Activated T-helper 1 cell treated with anti-CD3 and anti-CD28 coated beads, Interleukin-2, amount 50 U/mL, for 16 hours (primary cell): ENCODE measurements at places on chromosomes 5 and 9.
A peak's percentile ranks its signal among the peaks of the same experiment; 100 is the strongest.

GRCh38 chr9:35564658-35565061, 40.4 kb upstream of the TESK1 start:
- no peak for DNase-seq

DNA sequence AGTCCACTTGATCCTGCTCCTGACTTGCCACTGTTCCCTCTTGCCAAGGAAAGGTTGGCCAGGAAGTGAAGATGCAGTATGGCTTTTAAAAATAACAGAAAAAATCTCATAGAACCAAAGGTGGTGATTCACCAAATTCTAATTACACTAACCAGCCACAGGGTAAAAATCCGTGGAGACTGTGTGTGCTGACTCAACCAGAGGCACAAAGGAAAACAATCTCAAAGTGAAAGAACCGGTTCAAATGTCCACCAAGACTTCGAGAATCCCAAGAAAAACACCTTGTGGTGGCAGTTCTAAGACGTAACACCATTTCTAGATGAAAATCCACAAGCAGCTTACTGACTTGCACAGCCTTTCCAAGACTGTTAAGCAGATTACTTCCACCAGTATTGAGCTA, 279.1 kb downstream of the TLE1 start:
- DNase-seq: no peak

- no peak for DNase-seq
These were observed 858.5 kb upstream of the PTPRD start for GRCh38 chr9:11471321-11471720.

DNA sequence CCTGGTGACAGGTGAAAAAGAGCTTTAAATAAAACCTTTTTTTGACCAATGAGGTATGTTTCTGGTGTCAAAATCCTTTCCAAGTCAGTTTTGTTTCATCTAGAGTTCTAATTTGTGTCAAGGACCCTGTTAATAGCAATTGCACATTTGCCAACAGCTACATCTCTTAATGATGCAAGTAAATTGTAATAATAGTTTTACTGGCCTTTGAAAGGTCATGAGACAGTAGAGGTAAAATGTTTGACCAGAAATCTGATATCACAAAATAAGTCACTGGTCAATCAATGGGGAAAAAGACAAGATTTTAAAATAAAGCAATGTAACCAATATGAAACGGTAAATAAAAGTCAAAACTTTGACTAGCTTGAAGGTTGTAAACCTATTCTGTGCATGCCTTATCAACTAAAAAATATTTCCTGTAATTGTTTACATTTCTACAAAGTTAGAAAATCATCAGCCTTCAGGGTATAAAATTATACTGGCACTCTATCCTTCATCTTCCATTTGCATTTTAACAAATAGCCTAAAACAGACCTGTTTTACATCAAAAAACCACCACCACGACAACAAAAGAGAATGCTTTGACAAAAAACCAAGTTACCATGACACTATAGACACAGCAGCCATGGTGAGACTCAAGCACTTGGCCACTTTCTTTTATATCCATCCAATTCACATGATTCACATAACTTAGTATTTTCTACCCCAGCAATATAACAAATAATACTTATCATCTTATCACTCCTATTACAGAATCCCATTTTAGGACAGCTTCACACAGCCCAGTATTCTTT, 3.0 kb downstream of the NADK2 start:
- no peak for DNase-seq

GRCh38 chr9:19946441-19947109, 157.7 kb upstream of the SLC24A2 start:
- no peak for DNase-seq

DNA sequence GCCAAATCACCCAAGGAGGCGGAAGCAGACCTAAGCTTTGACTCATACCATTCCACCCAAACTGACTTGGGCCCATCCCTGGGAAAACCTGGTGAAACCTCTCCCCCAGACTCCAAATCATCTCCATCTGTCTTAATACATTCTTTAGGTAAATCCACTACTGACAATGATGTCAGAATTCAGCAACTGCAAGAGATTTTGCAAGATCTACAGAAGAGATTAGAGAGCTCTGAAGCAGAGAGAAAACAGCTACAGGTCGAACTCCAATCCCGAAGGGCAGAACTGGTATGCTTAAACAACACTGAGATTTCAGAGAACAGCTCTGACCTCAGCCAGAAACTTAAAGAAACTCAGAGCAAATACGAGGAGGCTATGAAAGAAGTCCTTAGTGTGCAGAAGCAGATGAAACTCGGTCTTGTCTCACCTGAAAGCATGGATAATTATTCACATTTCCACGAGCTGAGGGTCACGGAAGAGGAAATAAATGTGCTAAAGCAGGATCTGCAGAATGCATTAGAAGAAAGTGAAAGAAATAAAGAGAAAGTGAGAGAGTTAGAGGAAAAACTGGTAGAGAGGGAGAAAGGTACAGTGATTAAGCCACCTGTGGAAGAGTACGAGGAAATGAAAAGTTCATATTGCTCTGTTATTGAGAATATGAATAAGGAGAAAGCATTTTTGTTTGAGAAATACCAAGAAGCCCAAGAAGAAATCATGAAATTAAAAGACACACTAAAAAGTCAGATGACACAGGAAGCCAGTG, 15.8 kb upstream of the TTC23L start:
- no peak for DNase-seq

GRCh38 chr5:80181618-80182211, 74.1 kb downstream of the SERINC5 start:
- DNase-seq: peak; percentile 26

- DNase-seq: no peak
These were observed 3.1 kb upstream of the FAM53C start for GRCh38 chr5:138334867-138335447.

DNA sequence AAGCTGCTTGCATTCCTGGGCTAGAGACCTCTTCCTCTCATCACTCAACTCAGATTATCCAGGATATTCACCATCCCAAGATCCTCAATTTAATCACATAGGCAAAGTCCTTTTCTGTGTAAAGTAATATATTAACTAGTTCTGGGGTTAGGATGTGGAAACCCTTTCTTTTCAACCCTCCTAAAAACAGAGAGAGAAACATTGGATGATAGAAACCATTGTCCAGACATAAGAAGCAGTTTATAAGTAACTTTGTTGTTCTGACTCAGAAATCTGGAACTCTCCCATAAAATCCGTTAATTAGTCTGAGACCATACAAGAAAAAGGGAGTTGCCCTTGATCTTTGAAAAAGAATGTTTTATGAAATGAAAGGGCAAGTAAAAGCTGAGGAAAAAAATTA, 817.1 kb upstream of the CDH9 start:
- DNase-seq: no peak

DNA sequence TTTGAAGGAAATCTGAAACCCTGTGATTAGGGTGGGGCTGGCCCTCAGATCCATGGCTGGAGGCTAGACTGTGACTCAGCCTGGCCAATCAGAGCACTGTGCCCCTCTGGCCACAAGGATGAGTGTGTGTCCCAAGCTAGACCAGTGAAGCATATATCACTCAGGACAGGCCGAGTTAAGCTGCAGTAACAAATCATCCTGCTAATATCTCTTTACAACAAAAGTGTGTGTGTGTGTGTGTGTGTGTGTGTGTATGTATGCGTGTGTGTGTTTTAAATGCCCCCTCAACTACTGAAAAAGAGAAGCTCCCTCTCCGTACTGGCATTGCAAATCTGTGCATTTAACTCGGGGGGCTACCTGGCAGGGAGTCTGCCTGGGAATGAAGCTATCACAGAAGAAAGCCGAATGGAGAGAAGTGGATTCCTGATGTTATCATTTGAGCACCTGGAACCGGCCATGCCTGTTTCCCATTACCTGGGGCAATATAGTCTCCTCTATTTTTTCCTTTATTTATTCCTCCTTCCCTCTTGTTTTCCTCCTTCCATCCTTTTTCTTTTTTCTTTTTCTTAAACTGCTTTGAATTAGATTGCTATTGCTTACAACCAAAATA, 25.6 kb downstream of the STC2 start:
- no peak for DNase-seq

DNA sequence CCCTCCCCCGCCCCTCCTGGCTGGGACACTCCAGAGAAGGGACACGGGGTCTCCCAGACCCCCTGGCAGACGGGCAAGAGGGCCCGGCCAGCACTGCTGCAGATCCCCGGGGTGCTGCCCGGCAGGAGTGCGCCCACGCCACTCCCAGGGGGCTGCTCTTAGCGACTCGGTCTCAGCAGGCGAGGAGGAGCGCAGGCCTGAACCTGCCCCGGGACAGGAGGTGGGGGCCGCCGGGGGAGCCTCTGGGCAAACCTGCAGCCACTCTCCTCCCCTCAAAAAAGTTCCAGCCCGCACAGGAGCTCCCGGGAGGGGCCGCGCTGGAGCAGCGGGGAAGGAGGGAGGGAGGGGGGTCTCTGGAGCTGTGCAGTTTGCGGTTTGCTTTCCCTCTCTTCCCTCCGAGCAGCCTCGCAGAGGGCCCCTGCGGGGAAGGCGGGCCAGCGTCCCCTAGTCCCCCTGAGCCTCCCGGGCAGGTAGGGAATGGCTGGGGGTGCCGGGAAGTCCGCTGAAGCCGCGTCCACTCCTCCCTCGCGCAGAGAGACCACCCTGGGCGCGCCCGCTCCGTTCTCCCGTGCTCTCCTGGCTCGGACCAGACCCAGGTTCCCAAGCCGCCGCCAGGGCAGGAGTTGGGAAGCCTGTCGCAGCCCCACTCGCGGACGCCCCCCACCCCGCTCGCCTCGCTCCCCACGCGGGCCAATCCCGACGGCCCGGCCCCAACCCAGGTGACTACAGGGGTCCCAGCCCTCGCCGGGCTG, 44.2 kb downstream of the NACC2 start:
- no peak for DNase-seq

- DNase-seq: no peak
These were observed 200.0 kb upstream of the ANKRD55 start for GRCh38 chr5:56433039-56433617.

GRCh38 chr5:171599957-171600612, 180.6 kb downstream of the FGF18 start:
- no peak for DNase-seq

- no peak for DNase-seq
These were observed 10.8 kb downstream of the GABRB2 start for GRCh38 chr5:161535762-161536161.

DNA sequence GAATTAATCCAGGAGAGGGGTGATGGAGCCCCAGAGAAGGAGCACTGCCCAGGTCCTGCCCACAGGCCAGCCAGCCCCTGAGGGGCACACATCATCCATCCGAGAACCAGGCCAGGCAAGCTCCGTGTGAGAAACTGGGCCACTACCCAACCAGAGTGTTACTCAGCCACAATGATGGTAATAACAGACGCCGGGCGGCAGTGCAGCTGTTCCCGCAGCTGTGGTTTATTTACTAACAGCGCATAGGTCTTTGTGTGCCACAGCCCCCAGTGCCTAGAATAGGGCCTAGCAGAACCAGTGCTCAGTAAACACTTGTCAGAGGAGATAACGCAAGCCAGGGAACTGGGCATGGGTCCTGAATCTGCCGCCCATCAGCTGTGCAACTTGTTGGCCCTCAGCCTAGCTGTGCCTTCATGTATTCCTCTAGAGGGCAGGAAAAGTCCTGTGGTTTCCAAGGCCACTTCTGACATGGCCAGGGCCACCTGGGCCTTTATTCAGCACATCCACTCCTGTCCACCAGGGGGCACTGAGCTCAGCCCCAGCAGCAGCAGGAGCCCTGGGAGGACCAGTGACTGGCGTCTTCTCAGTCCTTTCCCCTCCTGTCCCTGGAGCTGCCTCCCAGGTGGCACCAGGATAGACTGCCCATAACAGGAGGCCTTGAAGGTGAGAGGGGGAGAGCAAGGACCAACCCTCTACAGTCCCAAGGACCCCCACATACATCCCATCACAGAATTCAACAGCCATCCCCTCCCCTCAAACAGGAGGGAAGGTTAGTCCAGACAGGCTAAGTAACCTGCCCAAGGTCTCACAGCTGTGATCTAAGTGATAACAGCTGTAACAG, 2.1 kb downstream of the MXD3 start:
- DNase-seq: peak; percentile 60

DNA sequence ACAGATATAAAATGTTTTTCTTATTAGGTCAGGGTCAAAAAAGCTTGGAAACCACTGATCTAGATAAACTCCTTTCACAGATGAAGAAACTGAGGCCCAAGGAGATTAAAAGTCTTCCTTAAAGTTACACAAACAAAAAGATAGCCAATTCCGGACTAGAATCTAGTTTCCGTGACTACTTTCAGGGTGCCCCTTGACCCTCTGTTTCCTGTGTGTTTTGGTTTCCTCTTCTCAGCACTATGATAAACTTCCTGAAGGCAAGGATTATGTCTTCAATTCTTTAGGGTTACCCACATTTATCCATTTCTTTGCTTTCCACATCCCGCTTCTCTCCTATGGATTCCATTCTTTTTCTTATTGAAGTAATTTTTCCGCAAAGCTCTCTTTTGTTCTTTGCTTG, 83.1 kb downstream of the ADAMTS12 start:
- no peak for DNase-seq

GRCh38 chr5:58248221-58248620, 211.7 kb downstream of the PLK2 start:
- no peak for DNase-seq

- DNase-seq: no peak
These were observed 146.0 kb downstream of the RXRA start for GRCh38 chr9:134472256-134472655.

GRCh38 chr9:105880517-105880916, 186.2 kb downstream of the TMEM38B start:
- no peak for DNase-seq

DNA sequence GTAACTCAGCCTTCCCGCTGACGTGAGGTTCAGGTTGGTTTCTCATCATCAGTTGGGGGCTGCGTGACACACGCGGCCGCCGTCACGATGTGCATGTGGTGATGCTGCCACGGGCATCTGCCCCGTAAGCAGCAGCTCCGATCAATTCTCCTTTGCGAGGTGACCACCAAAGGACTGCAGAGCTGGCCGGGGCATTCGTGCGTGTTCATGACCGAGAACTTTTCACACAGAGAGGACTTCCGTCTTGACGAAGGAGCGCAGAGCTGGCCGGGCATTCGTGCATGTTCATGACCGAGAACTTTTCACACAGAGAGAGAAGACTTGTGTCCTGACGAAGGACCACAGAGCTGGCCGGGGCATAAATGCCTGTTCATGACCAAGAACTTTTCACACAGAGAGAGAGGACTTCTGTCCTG, 3.8 kb upstream of the LCN1 start:
- no peak for DNase-seq

GRCh38 chr5:133367984-133368383, 244.4 kb downstream of the FSTL4 start:
- DNase-seq: no peak

DNA sequence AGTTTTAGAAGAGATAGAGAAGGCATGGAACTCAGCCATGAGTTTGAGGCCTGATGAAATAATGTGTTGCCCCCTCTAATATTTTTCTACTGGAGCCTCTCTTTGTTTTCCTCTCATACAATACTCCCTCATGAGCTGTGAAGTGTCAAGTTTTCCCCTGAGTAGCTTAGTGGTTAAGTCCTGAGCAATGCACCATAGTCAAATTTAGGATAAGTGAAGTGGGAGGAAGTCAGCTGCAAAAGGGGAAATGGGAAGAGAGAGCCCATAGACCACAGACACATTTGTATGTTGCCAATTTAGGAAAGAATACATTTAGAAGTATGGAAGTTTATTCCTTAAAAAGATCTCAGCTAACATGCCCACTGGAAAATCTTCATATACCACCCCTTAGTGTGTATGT, 171.5 kb upstream of the NREP start:
- no peak for DNase-seq

- DNase-seq: no peak
These were observed 119.3 kb upstream of the ZNF608 start for GRCh38 chr5:124865603-124866354.

- no peak for DNase-seq
These were observed 58.8 kb downstream of the MTRR start for GRCh38 chr5:7927466-7928375.
